ENCODE measurements at places on chromosomes 2 and 18. TPM values are rescaled to one million over a fixed set of nuclear protein-coding genes. Genes with fewer than 3 reads are reported as not detected.

The LTBP1 gene
- total RNA-seq = 127 TPM

The PTPN2 gene
- 22.2 TPM for total RNA-seq

The FAHD2A gene
- 18.8 TPM for total RNA-seq

The RBM45 gene
- 11.8 TPM for total RNA-seq

The ANKRD62 gene
- total RNA-seq = not detected

The LIMS1 gene
- total RNA-seq = 86.7 TPM

The LYPD1 gene
- 1.1 TPM for total RNA-seq
